ENCODE measurements at places on chromosomes 16 and 17.

- no peak for DNase-seq
These were observed 56.9 kb downstream of the NOS2 start for GRCh38 chr17:27743281-27743885.

DNA sequence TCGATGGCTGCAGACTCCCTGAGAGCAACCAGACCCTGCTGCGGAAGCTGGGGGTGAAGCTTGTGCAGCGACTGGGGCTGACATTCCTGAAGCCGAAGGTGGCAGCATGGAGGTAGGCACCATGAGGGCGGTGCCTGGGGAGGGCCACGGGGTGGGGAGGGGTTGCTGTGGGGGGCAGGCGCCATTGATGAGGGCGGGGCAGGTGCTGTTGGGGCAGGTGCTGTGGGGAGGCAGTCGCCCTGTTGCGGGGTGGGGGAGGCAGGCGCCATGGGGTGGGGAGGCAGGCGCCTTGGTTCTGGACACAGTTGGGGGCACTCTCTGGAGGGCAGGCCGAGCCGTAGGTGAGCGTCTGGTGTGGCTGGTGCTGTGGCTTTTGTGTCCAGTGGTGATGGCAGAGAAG, 38.9 kb downstream of the ZNF750 start:
- no peak for DNase-seq

GRCh38 chr17:55411463-55411855, 10.2 kb downstream of the MMD start:
- no peak for DNase-seq

GRCh38 chr17:48478224-48479013, 48.4 kb upstream of the SKAP1 start:
- DNase-seq = no peak

DNA sequence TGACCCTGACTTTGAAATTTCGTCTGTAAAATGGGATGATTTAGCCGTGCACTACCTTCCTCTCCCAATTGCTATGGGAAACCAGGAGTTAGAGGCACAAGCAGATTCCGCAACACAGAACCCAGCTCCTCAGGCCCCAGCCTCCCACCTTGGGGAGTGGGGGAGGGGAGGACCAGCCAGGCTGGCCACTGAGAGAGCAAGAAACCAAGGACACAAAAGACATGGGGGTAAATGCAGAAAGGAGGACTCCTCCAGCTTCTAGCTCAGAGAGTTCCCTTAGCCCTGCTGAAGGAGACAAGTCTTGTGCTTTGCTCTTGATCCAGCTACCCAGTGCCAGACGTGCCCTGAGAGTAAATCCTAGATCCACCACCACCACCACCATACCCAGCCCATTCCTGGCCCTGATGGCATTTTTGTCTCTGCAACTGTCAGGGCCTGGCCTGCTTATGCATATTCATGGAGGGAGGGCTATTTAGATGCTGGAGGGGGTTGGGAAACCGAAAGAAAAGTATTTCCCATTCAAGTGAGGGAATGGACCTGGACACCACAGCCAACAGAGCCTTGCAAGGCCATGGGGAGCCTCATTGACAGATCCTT, 25.9 kb downstream of the PITPNM3 start:
- no peak for DNase-seq

GRCh38 chr17:74892013-74892841, 1.2 kb downstream of the FADS6 start:
- no peak for DNase-seq

- DNase-seq = no peak
These were observed 54.2 kb upstream of the PMFBP1 start for GRCh38 chr16:72226136-72226535.

DNA sequence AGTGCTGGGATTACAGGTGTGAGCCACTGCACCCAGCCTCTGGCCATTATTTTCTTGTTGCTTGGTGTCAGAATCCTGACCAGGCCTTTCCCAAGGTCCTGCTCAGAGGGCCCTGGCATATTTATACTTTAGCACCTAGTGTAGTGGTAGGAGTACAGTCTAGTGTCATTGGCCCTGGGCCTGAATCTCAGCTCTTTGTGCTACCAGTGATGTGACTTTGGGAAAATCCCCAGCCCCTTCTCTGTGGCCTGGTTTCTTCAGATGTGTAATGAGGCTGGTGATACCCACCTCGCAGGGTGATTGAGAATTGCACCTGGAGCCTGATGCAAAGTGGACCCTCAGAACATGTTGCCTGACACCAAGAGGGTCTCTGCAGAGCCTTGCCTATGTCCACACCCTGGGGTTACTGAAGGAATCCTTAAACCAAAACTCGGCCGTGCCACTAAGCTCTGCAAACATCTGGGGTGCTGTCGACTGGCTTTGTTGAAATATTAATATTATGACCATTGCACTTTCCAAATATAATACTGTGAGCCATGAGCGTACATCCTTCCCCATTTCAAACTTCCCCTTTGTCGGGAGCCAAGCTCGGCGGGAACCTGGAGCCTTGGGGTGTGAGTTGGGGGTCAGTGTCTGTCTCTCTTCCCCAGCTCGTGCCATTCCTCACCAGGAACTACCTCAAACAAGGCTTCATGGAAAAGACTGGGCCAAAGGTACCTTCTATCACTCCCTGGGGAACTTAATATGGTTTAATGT, 18.0 kb upstream of the RNF135 start:
- DNase-seq = no peak

DNA sequence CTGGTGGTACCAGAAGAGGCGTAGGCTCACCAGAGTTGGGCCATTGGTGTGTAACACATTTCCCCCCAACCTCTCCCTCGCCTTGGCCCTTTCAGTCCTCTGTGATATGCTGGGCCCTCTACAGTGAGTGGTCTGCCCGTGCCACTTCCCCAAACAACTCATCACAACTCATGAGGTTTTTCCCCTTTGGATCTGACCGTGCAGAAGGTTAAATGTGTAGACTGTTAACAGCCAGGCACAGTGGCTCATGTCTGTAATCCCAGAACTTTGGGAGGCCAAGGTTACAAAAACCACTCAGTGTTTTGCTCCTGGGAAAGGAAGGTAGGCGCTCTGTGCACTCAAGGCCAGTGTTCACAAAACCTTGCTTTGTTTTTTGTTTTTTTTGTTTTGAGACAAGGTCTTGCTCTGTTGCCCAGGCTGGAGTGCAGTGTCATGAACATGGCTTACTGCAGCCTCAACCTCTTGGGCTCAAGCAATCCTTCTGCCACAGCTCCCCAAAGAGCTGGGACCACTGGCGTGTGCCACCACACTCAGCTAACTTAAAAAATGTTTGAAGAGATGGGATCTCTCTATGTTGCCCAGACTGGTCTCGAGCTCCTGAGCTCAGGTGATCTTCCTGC, 11.3 kb upstream of the CYB5B start:
- no peak for DNase-seq

DNA sequence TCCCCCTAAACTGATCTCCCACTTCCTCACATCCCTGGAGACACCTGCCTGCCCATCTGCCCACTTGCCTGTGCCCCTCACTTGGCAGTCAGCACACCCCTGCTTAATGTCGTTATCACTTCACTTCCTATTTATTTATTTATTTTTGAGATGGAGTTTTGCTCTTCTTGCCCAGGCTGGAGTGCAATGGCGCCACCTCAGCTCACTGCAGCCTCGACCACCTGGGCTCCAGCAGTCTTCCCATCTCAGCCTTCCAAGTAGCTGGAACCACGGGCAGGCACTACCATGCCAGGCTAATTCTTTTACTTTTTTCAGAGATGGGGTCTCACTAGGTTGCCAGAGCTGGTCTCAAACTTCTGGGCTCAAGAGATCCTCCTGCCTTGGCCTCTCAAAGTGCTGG, 23.5 kb upstream of the PHOSPHO1 start:
- no peak for DNase-seq

DNA sequence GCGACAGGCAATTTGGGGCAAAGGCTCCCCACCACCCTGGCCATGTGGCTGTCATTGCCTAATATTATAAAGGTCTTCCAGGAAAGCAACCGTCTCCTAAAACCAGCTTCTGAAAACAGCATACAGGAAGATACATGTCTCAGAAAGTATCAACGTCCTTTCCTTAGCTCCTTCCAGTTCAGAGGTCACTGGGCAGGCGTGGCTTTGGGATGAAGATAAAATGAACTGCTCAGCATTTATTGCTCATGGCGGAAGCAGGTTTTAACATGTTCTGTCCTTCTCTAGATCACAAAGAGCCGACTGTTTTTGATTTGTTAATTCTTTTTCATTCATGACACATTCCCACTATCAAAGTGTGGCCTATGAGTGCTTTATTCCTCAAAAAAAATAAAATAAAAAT, 8.0 kb downstream of the CFAP20 start:
- no peak for DNase-seq
